ENCODE measurements at places on chromosomes 6 and 20.

DNA sequence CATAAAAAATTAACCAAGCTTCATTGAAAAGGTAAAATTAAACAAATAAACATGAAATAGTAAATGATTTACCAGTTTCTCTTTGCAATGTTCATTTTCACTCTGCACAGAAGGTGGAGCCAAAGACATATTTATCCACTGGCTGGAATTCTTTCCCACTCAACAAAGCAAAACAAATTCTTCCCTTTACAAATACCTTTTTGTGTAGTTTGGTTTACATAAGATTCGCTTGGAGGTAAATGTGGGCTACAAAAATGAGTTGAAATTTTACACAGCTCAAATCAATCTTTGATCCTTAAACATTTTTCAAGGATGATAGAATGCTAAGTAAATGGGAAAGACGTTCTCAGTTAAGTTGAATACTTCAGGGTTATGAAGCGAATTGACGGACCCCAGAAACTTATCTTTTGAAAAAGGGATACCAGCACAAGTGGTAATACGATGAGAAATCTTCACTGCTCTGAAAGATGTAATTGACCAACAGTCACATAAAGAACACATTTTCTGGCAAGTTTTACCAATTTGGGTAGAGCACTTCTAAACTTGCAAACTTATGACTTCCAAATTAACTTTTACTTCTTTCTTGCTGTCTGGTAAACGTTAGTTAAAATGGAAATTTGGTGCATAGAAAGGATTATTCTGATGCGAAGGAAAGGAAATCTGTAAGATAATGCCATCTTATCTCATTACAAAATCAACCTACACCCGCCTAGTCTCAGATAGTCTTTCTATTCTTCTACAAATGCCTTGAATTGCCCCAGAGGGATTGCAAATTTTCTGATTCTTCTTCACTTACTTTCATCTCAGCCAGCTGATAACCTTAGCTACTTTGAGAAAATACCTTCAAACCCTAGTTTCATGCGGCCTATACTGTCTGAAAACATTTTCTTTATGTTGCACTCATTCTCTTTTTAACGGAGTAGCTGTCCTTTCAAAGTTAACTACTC is 4.7 kb upstream of the GJA1 start:
- no peak for DNase-seq

- peak; percentile 36 for DNase-seq
Measured at GRCh38 chr6:157184202-157185015, 138.9 kb downstream of the TMEM242 start.

DNA sequence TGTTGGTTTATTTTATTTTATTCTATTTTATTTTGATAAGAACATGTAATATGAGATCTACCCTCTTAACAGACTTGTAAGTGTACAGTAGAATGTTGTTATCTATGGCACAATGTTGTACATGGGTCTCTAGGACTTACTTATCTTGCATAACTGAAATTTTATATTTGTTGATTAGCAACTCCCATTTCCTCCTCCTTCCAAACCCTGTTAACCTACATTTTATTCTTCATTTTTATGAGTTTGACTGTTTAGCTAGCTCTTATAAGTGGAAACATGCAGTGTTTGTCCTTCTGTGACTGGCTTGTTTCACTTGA is 37.9 kb upstream of the BCAS1 start:
- DNase-seq = no peak

DNA sequence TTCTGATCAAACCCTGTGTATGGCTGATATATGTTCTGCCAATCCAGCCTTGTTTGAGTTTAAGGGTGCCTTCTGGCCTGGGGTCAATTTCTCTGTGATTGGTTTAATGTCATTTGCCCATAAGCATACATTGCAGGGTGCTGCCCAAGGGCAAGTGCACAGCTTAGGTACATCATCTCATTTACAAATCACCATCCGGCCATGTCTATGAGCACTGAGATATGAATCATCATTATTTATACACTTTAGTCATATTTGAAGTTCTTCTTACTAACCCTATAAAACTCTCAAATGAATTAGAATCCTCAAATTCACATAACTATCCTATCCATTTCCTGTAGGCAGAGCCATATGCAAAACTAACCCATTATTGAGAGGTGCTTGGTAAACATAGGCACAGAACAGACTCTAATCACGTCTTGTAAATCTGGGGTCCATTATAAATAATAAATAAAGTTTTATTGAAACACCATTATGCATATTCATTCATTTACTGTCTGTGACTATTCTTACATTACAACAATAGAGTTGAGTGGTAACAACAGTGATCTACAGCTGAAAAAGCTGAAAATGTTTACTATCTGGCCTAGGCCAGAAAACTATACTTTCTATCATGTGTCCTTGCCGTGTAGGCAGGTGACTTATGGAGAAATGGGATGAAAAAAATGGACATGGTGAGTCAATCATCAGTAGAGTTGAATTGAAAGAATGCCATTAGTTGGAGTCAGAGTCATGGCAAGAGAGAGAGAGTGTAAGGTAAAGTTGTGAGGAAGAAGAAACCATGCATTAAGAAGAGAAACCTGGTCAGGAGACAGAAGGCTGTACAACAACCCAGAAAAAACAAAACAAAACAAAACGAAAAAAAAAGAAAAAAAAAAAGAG is 25.0 kb downstream of the KCNQ5 start:
- DNase-seq = no peak

DNA sequence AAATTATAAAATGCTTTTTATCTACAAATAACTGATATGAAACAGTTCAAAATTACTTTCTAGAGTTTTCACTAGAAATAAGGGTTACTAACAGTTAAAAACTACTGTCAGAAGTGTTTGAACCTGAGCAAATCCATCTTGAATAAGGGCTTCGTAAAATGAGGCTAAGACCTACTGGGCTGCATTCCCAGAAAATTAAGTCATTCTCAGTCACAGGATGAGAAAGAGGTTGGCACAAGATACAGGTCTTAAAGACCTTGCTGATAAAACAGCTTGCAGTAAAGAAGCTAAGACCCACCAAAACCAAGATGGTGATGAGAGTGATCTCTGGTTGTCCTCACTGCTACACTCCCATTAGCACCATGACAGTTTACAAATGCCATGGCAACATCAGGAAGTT is 93.7 kb downstream of the PLG start:
- no peak for DNase-seq

DNA sequence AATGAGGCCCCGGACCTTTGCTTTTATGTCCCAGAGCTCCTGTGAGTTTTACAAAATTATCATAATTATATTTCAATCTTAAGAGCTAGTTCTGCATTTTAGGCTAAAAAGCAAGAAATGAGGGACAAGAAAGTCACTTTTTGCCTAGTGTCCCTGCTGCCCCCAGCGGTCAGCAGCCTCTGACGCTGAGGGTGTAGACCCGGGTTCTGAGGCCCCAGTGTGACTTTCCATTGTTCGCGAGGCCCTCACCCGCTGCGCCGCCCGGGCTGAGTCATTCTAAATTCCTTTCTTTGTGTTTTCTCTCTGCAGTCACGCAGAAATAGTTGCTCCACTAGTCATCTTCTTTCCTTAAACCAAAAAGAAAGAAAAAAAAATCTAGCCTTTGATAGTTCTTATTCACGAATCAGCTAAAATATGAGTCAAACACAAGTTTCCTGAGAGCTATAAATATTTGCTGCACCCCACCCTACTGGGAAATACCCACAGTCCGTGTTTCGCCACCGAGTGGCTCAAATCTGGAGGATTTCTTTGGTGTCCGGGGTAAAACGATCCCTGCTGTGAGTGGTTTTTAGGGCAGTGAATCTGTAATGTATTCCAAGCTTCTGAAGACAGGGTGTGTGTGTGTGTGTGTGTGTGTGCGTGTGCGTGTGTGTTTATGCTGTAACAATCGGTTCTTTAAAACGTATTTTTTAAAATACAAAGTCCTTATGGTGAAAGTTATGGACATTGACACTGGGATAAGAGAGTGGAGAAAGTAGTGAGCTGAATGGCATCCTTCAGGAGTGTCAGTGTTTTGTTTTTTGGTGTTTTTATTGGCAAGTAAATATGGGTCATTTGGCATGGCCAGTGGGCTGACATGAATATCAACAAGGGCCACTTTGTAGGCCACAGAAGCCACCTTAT is 59.7 kb upstream of the EEF1A1 start:
- DNase-seq = no peak

GRCh38 chr6:25130518-25130917 is 148.7 kb upstream of the CARMIL1 start:
- no peak for DNase-seq

- DNase-seq = no peak
Measured at GRCh38 chr20:45845452-45845851, 11.7 kb downstream of the ACOT8 start.

DNA sequence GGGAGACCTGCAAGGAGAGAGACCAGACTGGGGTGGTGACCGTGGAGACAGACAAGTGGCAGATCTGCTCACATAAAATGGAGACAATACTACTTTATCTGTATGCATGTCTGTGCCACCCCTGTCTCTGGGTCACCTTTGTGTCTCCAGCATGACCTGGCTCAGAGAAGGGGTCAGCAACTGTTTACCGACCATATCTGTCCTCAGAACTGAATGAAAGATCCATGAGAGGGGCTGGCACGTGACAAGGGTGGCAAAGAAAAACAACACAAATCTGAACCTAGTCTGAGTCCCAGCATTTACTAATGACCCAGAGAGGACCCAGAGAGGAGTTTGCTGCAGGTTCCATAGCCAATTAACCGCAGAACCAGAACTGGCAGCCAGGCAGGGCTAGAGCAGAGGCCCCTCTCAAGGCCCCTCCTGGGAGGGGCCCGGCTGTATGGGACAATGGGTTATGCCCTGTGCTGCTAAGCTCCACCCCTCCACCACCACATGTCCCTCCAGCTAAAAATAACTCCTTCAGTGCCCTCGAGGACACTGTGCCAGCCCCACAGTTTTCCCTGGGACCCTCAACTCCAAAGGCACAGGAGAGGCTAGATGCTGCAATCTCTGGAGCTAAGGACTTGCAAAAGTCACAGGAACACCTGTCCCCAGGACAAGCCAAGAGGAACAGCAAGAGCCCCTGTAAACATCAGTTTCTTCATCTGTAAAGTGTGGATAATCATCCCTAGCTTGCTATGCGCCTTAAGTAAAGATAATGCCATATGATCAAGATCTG is 2.2 kb downstream of the AHCY start:
- no peak for DNase-seq

DNA sequence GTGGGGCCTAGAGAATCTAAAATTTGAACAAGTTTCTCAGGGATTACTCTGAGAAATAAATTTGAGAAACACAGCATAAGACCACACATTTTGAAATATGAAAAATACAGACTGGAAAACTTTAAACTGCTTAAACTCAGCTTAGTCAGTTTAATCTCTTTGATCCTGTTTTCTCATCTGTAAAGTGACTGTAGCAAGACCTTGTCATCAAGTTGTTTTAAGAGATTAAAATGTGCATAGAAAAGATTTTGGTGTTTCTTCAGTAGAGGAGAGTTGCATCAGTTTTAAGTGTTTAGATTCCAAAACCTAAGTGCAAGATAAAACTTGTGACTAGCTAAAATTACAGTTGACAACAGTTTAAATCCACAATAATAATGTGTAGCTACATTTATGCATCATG is 8.1 kb upstream of the BCKDHB start:
- DNase-seq = no peak

GRCh38 chr6:170129691-170130171 is 161.1 kb downstream of the DLL1 start:
- DNase-seq = peak; percentile 69

- no peak for DNase-seq
Measured at GRCh38 chr6:45896783-45897441, 118.7 kb downstream of the CLIC5 start.

GRCh38 chr6:113584767-113585166 is 272.4 kb upstream of the MARCKS start:
- DNase-seq = no peak

GRCh38 chr6:149060300-149060984 is 257.1 kb upstream of the TAB2 start:
- DNase-seq = peak; percentile 16

DNA sequence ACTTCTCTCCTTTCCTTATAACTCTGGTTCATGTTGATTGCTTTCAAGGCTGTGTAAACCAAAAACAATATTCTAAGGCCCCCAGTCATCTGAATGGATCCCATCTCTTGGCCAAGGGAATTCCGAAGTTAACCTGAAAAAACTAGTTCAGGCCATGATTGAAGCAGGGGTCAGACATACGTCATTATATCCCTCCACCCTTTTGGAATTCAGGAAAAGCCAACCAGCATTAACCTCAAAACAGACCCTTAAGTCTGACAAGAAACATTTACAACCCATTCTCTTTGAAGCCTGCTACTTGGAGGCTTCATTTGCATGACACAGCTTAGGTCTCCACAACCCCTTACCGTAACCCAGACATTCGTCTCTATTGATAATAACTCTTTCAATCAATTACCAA is 39.7 kb downstream of the SLC26A8 start:
- DNase-seq = no peak

DNA sequence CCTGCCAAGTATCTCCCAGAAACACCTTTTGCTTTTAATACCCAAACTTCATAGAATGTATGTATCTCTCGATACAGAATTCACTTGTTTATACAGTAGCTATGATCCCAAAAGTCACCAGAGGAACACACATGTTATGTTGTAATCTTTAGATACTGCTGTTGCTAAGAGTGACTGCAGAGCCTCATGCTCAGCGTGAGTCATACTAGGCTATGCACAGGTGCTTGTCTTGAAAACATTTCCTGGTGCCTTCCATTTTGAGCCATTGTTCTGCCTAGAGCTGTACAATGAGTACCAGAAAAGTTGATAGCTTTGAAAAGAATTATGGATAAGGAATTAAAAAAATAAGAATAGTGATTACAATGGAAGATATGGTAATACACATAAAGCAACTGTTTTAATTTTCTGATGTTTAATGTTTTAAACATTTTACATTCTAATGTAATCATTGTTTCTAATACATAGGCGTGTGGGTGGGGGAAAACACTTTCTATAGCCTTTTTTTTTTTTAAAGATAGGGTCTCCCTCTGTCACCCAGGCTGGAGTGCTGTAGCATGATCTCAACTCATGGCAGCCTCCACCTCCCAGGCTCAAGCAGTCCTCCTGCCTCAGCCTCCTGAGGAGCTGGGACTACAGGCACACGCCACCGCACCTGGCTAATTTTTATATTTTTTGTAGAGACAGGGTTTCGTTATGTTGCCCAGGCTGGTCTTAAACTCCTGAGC is 79.4 kb downstream of the CD24 start:
- DNase-seq = no peak

- no peak for DNase-seq
Measured at GRCh38 chr20:12337601-12338000, 419.9 kb downstream of the BTBD3 start.

DNA sequence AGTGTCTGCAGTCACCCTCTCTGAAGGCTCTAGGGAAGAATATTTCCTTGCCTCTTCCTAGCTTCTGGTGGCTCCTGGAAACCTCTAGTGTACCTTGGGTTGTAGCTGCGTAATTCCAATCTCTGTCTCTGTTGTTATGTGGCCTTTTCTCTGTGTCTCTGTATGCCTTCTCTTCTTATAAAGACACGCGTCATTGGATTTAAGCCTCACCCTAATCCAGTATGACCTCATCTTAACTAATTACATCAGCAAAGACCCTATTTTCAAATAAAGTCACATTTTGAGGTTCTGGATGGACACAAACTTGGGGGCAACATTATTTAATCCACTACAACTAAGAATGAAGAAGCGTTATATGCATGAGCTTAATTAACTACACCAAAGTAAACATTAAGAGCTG is 111.4 kb upstream of the ZNF184 start:
- no peak for DNase-seq

- DNase-seq = no peak
Measured at GRCh38 chr6:159023893-159024292, 20.9 kb downstream of the TAGAP start.

All from NCI-H510A (cell line).